Ammon's horn (tissue), 1 donor: ENCODE measurements at places on chromosomes 16 and 17.

DNA sequence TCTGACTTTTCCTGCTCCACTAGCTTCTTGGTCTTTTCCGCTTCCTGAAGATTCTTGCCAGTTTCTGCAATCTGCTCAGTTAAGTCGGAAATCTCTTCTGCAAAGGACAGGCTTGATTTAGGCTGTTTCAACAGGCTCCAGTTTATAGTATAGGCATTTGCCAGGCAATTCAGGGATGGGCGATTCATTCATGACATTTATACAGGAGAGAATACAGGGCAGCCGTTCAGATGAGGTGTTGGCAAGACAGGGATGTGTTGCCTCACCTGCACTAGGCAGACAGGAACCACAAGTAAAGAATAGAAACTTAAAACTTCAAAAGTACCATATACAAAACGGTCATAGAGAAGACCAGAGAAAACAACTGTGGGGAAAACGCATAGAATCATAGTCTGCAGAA is 61.7 kb downstream of the MYH13 start:
- no peak for DNase-seq

DNA sequence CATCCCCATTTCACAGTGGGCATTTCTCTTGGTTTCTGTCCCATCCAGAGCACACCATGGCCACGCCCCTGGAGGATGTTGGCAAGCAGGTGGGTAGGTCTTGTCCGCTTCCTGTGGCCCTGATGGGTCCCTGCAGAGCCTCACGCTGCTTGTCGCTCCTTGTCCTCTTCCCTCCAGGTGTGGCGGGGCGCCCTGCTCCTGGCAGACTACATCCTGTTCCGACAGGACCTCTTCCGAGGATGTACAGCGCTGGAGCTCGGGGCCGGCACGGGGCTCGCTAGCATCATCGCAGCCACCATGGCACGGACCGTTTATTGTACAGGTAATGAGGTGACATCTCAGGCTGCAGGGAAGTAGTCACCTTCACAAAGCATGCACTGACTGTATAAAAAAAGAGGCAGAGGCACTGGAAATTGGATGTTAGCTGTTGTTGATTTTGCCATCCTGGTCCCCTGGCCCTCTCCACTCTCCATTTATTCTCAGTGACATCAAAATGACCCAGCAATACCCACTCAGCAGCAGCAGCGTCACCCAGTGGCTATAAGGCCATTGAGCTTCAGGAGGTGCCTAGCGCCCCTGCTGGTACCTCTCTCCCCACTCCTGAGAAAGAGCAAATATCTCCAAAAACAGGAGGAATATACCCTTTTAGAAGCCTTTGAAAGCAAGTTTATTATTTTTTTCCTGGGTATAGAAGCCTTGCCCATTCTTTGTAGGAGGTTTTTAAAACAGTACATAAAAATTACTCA is 13.7 kb downstream of the METTL22 start:
- DNase-seq: no peak

- no peak for DNase-seq
Measured at GRCh38 chr17:19900809-19901208, 33.1 kb upstream of the ULK2 start.

DNA sequence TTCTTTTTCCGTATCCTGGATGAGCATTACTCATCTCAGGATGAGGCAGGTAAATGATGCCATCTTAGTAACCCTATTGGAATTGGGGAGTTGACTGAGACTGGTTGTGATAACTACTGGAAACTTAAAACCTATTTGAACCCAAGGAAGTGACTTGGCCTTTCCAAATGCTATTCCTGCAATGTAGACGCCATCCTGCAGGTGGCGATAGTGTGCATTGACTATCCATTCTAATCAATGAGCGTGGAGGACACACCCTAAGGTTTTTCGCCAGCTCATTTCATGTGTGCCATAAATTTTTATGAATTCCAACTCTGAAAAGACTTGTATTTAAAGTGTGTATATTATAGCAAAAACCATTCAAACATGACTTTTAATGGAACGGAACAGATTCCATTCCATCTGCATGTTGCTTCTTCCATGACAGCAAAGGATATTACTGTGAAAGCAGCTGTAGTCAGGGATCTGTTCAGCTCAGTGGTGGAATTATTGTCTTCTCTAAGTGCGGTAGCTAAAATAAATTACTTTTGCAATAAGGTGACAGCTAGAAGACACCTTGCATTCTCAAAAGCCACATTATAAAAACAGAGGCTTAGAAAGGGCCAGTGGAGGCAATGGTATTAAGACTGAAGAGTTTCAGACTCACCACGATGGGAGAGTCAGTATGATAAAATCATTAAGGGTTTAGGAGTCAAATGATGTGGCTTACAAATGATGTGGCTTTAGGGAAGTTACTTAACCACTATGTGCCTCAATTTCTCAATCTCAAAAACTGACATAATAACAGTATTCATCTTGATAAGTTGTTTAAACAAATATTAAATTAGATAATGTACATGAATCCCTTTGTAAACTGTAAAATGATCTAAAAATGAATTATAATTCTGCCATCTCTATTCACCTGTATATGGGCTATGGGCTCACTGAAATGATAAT is 55.5 kb downstream of the SYT17 start:
- no peak for DNase-seq

DNA sequence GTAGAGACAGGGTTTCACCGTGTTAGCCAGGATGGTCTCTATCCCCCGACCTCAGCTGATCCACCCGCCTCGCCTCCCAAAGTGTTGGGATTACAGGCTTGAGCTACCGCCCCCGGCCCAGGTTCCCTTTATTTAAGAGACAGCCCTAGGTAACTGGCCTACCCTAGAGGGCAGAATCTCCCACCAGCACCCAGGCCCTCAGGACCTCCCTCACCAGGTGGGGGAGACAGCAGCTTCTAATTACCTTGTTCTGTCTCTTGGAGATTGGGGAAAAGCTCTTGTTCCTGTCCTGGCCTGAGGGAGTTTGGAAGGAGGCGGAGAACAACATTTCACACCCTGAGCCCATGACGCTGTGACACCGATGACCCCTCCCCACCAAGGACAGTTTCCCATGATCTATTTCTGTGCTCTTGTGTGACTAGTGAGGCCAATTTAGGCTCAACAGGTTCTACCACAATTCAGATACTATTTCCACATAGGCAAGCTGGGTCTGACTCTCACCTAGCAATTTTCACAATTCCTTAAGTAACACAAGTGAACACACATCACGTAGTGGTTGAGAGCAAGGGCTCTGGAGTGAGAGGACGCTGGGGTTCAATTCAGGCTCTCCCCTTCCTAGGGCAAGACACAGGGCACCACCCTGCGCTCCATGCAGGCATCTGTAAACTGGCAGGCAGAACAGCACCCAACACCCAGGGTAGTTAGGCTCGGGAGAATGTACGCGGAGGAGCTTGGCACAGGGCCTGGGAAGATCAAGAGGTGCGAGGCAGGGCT is 20.4 kb downstream of the HDAC5 start:
- no peak for DNase-seq

DNA sequence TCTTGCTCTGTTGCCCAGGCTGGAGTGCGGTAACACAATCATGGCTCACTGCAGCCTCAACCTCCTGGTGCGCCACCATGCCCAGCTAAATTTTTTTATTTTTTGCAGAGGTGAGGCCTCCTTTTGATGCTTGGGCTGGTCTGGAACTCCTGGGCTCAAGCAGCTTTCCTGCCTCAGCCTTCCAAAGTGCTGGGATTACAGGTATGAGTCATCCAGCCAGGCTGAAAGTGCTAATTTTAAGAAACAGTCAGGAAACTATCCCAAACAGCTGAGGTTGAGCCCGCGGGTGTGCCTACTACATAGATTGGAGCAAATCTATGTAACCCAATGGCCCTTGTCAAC is 738 bp upstream of the XPO6 start:
- DNase-seq: no peak

- DNase-seq: peak; percentile 80
Measured at GRCh38 chr16:53022374-53022773, 30.3 kb downstream of the CHD9NB start.

DNA sequence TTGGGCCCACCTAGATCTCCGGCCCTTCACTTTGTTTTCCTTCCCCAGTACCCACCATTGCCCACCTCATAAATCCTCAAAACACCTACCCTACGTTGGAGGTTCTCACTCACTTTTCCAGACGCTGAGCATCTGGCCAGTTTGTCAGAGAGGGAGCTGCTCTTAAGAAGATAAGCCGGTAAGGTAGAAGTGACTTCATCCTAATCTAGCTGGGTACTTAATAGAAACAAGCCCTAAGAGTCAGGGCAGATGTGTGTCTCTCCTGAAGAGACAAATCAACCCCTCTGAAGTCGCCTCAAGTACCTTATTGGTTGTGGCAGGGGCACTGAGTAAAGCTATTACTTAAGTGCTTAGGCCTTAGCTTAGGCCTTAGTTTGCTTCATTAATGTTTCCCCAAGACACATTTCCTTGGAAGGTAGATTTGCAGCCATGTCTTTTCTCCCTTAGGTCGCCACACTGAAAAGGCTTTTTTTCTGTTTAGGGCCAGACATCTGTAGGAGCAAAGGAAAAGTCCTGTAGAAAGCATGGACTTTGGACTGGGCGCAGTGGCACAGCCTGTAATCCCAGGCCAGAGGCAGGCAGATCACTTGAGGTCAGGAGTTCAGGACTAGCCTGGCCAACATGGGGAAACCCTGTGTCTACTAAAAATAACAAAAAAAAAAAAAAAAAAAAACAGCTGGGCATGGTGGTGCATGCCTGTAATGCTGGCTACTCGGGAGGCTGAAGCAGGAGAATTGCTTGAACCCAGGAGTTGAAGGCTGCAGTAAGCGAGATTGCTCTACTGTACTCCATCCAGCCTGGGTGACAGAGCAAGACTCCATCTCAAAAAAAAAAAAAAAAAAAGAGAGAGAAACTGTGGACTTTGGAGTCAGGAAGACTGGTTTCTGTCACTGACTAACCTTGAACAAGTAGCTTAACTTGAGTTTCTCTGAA is 1.0 kb downstream of the TACO1 start:
- DNase-seq: no peak

DNA sequence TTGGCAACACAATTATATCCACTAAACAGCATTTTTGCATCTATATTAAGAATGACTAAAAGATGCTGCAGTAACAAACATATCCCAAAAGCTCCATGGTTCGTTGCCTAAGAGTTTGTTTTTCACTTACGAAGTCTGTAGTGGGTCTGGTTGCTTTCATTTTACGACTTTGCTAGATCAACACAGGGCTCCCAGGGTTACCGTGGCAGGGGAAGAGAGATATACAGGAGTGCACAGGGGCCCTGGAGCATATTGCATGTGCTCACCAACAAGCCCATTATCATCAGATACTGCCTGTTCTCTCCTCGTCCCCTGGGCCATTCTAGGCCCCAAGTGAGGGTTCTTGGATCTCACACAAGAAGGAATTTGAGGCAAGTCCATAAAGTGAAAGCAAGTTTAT is 3.1 kb upstream of the MMP2 start:
- no peak for DNase-seq

DNA sequence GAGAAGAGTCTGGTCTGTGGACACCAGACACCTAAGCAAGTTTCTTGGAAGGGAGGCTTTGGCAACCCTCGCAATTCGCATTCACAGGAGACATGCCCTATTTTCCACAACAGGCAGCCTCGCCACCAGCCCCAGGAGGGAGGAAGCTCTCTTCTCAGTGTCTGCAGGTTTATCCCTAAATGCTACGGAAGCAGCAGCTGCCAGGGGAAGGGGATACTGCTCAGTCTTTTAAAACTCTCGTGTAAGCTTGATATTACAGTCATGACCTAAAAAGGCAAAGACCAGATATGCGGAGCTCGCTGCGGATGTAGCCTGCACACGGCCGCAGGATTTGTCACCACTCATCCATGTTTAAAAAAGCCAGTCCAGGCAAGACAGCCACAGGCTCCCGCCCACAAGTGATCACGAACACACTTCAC is 159.2 kb upstream of the RPH3AL start:
- no peak for DNase-seq

- DNase-seq: no peak
Measured at GRCh38 chr16:72111657-72112451, 18.2 kb downstream of the DHX38 start.

DNA sequence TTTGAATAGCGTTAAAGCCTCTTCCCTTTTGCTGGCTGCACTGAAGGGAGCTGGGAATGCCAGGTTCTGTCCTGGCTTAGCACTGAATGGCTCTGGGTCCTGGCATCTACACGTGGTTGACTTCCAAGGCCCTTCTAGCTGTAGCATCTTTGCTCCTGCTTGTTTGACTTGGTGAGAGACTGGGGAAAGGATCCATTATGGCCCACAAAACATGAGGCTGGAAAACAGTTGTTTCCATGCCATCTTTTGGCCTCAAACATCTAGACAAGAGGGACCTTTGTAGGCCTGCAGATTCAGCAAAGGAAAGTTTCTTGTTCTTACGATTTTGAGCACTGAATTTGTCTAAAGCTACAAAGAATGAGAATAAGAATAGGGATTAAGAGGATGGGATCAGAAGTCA is 32.5 kb downstream of the EPN2 start:
- no peak for DNase-seq

GRCh38 chr17:35214631-35215273 is 20.6 kb upstream of the SLC35G3 start:
- no peak for DNase-seq

- no peak for DNase-seq
Measured at GRCh38 chr17:45692661-45693060, 91.5 kb upstream of the CRHR1 start.

DNA sequence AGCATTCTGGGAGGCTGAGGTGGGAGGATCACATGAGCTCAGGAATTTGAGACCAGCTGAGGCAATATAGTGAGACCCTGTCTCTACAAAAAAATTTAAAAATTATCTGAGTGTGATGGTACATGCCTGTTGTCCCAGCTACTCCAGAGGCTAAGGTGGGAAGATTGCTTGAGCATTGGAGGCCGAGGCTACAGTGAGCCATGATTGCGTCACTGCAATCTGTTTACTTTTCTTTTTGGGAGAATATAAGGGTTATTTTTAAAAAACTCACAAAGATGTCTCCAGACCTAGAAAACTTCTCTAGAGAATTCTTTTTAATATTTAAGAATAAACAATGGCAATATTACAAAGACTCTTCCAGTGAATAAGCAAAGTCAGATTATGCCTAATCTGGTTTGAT is 226.9 kb downstream of the BCAS3 start:
- DNase-seq: no peak

DNA sequence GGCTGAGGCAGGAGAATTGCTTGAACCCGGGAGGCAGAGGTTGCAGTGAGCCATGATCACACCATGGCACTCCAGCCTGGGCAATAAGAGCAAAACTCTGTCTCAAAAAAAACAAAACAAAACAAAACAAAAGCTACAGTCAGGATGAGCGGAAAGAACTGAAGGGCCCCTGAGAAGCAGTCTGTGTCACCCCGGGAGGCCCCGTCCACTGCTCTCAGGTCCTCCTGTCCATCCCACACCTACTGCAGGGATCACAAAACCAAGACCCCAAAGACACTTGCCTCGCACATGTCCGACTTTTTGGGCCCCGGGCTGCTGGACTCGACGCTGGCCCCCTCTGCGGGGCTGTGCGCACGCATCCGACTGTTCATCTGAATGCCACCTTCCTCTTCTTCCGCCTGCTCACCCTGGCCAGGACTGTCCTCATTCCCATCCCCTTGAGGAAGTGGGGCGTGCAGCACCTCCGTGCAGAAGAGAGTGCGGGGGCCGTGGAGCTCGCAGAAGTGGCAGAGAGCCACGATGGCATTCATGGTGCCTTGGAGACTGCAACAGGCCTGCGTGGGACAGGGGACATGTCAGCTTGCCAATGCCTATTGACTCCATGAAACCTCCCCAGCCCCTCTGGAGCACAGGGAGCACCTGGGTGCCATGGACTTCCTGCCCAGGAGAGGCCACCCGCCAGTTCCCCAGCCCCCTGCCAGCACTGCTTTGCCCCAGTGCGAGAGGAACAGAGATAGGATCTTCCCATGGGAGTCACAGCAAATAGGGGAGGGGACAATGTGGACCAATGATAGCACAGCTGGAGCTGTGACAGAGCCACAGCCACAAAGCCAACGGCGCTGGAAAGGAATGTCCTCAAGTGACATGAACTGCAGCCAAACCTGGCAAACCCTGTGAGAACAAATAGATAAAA is 9.1 kb downstream of the FLCN start:
- no peak for DNase-seq
